ENCODE measurements at places on chromosomes 1 and 21.

GRCh38 chr1:231611851-231612250 is 14.7 kb upstream of the DISC1 start:
- DNase-seq: no peak

DNA sequence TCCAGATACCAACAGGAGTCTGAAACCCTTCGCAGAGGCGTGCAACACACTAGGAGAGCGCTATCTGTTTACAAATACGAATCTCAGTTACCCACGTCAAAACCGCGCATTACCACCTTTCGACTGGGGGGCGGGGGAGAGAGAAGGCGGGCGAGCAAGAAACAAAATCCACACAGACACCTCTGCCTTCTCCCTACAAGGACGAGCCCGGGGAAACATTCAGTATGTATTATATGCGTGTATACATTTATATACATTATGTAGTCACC is 722 bp downstream of the TUT4 start:
- peak; percentile 73 for DNase-seq

DNA sequence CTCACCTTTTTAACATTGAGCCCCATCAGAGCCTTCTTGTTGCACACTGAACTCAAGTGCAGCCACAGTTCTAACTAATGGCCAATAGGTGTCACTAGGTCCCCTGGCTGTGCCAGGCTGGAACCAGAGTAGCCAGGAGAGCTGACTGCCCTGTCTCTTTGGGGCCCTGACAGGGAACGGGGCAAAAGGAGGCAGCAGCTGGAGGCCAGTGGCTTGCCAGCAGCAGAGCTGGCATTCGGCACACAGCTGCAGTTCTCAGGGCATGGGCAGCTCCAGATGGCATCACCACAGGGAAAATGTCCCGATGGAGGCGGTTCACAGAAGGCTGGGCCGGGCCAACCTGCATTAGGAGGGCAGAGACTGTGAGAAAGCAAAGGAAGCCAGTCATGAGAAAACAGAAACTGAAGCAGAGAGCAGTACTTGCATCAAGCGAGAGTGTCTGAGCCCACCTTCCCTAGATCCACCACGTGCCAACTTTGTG is 188.6 kb downstream of the FCRL5 start:
- DNase-seq: peak; percentile 42

DNA sequence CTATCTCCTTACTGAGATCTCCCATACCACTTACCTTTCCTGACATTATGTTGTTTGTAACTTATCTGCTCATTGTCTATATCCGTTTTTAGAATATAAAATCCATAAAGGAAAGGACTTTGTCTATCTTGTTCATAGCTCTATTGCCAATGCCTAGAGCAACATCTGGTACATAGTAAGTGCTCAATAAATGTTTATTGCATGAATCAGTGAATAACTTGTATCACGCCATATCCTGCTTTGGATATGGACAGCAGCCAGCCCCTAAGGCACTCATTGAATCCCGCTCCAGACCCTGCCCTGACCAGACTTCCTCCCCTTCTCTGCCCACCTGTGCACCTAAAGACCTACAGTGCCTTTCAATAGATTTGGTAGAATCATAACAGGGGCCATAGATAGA is 298.1 kb upstream of the PLXNA2 start:
- DNase-seq: no peak

- no peak for DNase-seq
Measured at GRCh38 chr1:65056866-65057265, 90.5 kb upstream of the JAK1 start.

- DNase-seq: no peak
Measured at GRCh38 chr21:34841154-34841553, 172.4 kb downstream of the CLIC6 start.

- DNase-seq: no peak
Measured at GRCh38 chr1:153428791-153429190, 12.5 kb downstream of the S100A7A start.

DNA sequence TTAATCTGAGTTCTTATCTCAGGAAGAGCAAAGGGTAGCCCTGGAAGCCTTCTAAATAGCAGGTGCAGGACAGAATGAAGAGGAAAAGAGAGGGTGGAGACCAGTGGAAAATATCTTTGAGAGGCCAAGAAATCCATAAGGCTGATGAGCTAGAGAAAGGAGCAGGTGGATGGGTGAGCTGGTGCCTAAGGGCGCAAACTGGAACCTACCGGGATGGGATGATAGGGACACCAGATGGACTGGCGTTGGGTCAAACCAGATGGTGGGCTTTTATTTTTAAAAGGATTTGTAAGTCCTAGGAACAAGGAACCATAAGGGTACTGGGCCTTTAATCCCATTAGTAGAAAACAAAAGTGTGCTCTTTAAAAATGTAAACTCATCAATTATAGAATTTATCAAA is 59.7 kb downstream of the RGL1 start:
- no peak for DNase-seq

DNA sequence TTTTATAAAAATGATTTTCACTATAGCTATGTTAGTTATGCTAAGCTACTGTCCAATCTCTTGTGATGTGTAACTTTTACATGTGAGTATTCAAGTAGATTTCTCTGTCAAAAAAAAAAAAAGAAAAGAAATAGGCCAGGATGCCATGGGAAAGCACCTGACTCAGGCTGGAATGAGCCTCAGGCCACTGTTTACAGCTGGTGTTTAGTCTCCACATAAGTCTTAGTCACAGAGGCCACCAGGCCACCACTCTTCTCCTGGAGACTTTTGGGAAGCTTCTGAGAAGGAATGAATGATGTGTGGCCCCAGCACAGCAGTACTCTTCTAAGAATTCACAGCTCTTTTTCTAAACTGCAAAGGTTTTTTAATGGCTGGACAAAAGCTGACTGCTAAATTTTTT is 48.9 kb downstream of the CHML start:
- DNase-seq: peak; percentile 19

DNA sequence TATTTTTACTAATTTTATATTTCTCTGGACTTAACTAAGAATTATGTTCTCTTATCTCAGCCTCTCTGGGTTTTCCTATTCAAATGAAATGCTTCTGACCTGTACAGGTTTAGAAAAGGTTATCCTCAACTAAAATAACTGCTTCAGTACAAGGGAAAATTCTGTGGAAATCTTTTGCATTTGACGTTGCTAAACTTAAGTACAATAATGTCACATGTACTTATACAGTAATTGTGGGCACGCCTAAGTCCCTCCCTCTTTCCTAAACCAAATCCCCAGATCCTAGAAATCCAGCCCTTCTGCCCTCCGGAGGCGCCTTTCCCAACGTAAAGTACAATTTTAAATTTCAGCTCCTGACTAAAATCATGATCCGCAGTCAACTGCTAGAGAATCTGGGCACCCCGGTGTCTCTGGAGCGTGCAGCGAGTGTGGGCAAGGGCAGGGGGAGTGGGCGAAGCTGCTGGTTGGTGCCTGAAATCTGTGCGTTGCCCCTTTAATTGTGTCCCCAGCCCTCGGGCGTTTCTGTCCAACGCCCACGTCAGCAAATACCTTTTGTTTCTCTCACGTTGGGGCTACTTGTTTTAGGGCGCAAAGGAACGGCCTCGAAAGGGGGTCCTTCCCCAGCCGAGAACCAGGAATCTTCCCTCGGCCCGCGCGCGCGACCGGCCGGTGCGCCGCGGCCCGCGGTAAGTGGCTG is at the start of gene ZBTB8A:
TSS of gene ZBTB8A (plus strand) at position 541 of the 697 bp plus-strand sequence. CDS start 53,505 bp downstream, outside the sequence.
- peak; percentile 71 for DNase-seq

DNA sequence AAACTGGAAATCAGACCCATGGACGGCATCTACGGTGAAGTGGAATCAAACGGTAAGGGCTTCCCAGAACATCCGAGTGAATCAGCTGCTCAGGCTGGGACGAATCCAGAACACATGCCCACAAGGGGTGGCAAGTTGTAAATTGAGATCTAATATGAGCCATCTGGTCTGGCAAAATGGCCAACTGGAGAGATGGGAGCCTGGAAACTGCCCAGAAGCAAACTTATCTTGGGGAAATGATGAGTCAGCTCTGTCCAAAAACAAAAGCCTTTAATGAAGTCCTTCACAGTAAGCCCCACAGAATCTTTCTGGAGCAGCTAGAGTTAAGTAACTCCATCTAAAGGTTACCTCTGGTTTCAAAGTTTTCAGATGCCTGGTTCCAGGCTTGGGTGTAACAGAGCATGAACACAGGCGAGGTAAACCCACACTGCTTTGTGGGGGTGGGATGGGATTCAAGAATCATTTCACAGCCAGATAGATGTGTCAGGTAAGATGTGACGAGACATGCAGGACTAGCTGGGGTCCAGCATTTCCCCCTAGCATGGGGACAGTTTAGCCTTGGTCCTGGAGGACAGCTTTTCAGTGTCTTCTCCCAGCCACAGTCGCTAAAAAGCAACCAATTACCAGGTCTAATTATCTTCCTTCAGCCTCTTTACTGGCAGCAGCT is 10.5 kb upstream of the SRP9 start:
- DNase-seq: peak; percentile 97

DNA sequence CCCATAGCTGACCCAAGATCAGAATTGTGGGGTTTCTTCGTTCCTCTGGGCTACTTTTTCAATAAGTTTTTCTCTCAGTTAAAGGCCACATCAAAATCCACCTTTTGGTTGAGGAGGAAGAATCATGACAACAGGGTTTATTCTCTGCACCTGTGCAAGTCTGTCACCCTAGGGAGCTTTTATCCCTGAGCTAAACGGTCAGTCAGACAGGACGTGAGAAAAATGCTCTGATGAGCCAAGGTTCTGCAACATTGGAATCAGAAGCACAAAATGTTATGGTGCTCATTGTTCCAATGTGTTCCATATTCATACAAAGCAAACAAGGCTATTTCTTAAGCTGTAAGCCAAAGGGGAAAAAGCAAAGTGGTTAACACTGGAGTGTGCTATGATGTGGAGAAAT is 7.4 kb upstream of the ERICH3 start:
- no peak for DNase-seq

GRCh38 chr1:236159704-236160539 is 17.6 kb downstream of the GPR137B start:
- DNase-seq: no peak

Data from fibroblast of mammary gland (primary cell).